ENCODE measurements at places on chromosomes 2 and 18. TPM values are rescaled to one million over a fixed set of nuclear protein-coding genes. Genes with fewer than 3 reads are reported as not detected.

DNA sequence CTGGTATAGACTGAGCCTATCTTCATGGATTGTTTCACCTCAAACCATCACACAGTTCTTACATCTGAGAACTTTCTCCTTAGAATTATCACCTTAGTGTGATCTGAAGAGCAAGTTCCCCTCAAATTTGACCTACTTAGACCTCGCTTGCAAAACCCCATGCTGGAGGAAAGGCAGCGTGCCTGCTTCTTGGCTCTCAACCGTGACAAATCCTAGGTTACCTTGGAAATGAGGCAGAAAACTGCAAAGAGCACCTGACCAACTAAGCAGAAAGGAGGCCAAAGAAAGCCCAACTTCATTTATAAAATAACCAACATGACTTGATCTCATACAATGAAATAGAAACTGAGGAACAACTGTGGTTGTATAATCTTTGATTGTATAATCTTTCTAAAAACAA, 146.4 kb downstream of the RAB3GAP1 start:
- no peak for DNase-seq

DNA sequence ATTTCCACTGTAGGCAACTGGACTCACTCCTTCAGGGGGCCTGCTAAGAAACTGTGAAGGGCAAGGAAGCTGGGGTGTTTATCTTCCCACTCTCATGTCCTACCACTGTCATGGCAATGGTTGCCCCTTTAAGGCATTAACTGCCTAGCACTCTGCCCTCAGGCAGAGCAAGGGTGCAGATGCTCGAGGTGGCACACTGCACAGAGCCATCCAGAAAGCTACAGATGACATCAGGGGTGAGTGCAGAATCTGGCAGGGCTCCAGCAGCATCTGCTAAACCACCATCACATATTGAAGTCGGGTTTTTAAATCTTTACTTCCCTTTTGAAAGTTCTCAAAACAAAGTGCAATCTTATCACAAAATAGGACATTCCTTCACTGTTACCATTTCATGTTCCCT, 75.4 kb downstream of the RAPGEF4 start:
- DNase-seq = no peak

- no peak for DNase-seq
Observed at GRCh38 chr2:7824211-7824610, 857.6 kb upstream of the ID2 start.

DNA sequence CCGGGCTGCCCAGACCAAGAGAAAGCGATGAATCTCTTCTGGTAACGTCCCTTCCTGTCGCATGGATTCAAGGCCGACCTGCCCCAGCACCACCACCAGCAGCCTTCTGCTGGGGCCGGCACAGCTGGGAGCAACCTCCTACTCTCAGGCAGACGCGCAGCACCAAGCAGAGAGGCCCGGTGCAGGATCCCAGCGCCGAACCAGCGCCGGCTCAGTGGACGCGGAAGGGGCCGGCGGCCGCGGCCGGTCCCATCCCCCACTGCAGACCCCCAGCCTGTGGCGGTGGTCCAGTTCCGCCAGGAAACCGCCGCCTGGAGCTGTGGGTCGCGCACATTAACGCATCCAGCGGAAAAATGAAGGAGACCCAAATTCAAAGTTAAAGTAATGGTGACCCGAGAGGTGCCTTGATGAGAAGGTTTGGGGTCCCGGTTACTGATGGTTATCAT, 525 bp upstream of the MAL start:
- peak; percentile 14 for DNase-seq

GRCh38 chr2:160201849-160202539, 1.9 kb upstream of the ITGB6 start:
- no peak for DNase-seq

DNA sequence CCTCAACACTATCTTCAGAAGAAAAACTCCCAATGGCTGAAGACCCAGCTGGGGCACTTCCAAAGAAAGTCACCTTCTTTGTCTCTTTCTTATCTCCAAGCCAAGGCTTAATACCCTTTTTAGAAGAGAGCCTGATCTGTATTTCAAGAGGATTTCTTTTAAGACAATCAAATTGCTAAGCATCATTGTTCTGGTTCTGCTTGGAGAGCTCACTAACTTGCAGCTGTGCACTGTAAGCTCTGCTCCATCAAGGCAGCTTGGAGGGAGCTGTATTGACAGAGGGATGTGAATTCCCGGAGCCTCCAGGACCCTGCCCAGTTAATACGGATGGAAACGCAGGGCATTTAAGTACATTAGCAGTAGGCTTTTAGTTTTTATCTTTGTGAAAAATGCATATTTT, 253.1 kb downstream of the TDRD15 start:
- no peak for DNase-seq

DNA sequence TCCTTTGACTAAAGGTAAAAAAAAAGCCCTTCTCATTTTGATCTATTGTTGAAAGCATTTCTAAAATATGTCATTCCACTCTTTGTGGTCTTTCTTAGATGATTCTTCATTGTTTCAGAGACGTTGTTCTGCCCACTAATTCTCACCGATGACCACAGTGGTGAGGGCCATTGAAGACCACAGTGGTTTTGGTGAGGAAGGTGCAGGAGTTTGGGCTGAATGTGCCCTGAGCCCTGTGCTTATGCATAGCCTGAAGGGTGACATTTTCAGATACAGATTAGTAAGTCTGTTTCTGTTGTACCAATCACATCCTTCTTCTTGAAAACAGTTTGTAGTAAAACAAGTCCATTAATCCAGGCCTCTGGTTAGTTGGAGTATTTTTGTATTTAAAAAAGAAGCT, 251.3 kb upstream of the ATP5MC3 start:
- DNase-seq = no peak

GRCh38 chr2:233011268-233011650, 1.8 kb downstream of the NGEF start:
- DNase-seq = no peak

GRCh38 chr18:30828700-30829099, 213.8 kb downstream of the DSC3 start:
- no peak for DNase-seq

DNA sequence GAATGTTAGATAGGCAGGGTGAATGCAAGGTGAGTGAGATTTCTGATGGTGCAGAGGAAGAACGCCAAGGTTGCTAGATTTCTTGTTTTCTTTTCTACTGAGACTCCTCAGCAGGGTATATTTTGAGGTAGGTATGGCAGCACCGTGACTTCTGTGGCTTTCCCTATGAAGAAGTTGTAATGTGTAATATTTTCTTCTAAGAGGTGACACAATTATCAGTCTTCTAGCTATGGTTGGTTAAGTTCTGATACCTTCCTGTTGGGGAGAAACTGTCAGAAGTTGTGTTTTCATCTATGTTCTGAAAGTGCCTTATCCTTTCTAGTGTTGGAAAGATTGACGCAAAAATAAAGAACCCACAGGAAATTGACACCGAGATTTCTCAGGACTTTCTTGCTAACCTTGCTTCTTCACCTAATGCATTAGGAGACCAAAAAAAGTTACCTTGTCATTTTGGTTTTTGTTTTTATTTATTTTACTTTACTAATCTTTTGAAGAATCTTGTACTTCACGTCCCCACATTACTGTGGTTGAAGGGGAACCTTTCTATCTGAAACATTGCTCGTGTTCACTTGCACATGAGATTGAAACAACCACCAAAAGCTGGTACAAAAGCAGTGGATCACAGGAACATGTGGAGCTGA, 11.9 kb downstream of the IL18R1 start:
- no peak for DNase-seq

DNA sequence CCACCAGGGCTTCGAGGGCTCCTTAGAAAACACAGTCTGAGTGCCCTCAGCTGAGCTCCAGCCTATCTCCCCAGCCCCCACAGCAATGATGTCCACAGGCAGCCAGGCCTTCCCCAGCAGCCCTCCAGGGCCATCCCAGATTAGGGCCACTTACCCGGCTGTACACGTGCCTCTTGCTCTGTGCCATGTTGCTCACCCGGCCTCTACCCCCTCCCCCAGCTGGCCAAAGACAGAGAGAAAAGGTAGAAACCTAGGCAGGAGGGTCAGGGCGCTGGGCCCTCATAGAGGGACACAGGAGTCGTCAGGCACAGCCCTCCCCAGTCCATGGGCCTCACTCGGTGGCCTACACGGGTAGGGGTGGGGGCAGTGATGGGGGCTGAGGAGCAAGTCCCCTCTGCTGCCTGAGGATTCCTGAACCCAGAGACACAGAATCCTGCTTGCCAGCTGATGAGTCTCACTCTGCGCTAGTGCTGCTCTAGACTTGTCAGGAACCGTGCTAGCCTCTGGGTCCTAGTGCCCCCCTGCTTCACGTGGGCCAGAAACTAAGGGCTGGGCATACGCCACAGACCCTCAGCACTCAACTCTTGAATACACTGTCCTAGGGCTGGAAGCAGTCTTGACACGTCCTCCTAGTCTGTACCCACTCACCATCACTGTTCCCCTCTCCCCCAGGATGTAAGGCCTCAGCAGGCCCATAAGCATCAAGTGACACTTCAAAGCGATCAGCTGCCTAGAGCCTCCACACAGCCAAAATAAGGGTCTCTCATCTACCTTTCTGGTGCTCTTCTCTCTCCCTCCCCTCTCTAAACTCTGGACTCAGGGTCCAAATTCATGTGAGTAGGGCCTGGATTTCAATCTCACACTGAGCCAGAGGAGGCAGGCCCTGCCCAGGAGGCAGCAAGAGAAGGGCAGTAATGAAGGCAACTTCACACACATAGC, at the start of gene DCTN1:
DCTN1 (minus strand) TSS at position 461 of the 939 bp plus-strand sequence; CDS start at position 187, 274 bp downstream.
- peak; percentile 5 for DNase-seq

DNA sequence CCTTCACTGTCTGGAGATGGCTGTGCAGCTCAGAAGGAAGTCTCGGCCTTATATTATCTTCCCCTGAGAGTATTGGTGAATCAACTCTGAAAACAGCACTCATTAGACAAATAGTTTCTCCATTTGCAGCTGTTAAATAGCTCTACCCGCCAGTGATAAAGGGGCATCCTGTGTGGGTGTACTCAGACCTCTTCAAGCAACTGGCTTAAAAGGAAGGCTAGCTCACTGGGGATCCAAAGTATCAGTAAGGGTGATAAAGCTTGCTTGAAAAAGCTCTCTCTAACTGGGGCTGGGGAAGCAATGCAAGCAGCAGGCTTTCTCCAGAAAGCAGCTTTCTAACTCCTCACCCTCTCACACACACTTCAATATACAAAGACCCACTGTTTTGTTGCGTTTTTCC, 64.9 kb upstream of the PSMD14 start:
- no peak for DNase-seq

The CCDC138 gene
- 4.7 TPM for total RNA-seq

Measured in CD4-positive, alpha-beta T cell (primary cell).